HepG2 (cell line): ENCODE measurements at places on chromosomes 7 and 10.
A peak's percentile ranks its signal among the peaks of the same experiment; 100 is the strongest.

- DNase-seq, result no peak
Measured at GRCh38 chr7:113880559-113880958, 38.2 kb downstream of the PPP1R3A start.

GRCh38 chr10:107437921-107438320, 273.4 kb upstream of the SORCS1 start:
- no peak for DNase-seq

DNA sequence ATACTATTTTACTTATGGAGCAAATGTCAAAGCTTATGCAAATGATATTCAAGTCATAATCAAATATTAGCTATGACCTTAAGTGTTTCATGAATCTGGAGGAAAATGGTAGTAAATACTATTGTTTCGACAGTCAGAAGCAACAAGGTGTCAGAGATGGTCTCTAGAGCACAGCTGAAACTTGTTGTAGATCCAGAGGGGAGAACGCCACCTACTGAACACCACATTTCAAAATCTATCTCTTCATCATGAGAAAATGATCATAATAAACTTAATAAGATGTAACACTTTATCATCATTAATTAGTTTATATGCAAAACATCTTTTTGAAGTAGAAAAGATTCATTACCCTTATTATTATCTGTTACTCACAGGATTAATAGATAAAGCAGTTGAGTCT, 418.7 kb downstream of the GATA3 start:
- no peak for DNase-seq

GRCh38 chr7:41437257-41438196, 265.4 kb downstream of the INHBA start:
- DNase-seq, result no peak

DNA sequence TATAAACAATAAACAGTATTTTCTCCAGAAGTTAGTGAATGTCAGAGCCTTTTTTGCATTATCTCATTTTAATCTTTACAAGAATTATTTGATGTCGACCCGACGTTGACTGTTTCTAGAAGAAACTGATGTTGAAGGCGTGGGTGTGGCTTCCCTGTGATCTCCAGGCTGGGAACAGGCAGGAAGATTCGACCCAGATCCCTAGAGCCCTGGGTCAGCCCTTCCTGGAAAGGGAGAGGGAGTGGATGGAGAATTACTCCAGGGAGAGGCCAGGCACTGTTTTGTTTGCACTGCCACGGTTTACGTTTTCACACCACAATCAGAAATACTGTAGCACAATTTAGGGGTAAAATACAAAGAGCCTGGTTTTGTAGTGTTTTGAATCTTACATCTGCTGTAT, 133.1 kb downstream of the ADARB2 start:
- no peak for DNase-seq

- DNase-seq, result no peak
Measured at GRCh38 chr7:116101704-116102103, 71.1 kb upstream of the TFEC start.

DNA sequence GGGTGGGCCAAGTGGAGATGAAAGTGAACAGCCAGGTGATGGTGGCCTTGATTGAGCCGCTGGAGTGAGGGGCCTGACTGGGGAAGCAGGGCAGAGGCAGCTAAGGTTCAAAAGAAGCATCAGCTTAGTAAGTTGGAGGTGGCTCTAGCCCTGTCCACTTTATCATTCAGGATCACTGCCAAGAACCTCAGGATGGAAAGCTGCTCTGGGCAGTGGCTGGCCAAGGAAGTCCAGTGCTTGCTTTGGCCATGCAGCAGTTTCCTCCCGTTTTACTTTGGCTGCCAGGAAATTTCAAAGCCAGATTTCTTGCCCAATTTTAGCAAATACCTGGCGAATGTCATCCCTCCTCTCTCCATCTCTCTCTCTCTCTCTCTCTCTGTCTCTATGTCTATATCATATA, 384.9 kb downstream of the PLXNA4 start:
- no peak for DNase-seq

GRCh38 chr7:157271991-157272324, 64.8 kb upstream of the DNAJB6 start:
- peak; percentile 86 for DNase-seq

DNA sequence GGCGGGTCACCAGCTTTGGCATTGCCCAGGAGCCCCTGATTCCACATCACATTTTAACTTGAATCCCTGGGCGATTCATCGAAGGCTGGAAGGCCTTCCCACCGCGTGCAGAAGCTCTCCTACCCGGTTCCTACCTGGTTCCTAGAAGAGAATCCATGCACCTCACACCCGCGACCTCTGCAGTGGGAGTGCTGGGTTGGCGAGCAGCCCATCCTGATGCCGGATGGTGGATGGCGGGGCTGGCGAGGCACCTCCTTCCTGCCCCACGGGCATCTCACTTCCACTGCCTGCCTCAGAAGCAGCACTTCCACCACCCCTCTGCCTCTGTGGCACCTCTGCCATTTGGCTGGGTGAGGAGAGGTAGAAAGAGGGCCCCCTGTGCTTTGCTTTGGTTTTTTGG, 32.0 kb downstream of the NUB1 start:
- no peak for DNase-seq

DNA sequence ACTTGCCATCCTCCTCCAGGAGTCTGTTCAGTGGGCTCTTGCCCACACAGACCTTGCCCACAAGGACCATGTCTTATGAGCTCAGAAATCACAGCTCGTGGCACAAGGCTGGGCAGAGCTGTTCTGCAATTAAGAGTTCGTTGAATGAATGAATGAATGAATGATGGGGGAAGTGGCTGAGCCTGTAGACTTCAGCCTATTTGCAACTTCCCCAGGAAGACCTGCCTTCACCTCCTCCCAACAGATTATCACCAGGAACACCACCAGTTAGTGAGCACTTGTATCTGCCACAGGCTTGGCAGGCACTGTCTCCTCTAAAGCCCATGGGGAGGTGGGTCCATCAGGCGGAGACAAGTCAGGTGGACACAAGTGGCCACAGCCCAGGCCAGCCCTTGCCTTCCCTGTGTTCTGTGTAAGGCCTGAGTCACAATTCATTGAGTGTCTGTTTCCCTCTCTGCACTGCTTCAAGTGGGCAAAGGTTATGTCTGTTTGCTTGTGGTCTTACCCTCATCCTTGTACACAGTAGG, 1.8 kb upstream of the FGF8 start:
- DNase-seq, result no peak

GRCh38 chr7:29574659-29575058, 11.0 kb downstream of the PRR15 start:
- DNase-seq, result no peak

DNA sequence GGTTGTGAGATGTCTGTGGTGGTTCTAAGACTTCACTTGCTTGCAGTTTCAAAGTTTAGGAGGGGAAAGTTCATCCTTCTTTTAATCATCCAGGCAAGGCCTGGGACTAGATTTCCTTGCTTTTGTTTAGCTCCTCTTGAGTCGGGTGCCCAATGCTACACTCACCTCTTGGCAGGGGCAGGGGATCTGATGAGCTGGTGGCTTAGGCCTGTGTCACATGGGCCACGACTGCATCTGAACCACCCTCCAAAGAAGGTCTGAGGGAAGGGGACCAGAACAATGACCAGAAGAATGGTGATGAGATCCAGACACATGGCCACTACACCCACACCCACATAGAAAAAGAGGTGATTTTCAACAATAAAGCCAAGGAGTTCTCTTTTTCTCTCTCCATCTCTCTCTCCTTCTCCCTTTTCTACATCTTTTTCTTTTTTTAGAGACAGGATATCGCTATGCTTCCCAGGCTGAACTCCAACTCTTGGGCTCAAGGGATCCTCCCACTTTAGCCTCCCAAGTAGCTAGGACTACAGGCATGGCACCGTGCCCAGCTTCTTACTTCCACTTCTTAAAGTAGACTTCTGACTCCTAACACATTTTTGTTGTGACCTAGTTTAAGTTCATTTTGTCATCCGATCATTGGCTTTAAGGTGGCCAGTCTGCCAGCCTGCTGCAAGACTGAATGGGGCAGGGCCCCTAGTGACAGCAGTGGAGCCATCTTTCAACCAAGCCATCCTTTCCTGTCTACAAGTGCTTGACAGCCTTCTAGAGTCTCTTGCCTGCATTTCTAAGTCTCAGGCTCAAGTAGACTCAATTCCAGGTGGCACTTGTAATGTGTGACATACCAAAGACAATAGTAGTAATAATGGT, 350.9 kb downstream of the RNLS start:
- DNase-seq, result no peak

DNA sequence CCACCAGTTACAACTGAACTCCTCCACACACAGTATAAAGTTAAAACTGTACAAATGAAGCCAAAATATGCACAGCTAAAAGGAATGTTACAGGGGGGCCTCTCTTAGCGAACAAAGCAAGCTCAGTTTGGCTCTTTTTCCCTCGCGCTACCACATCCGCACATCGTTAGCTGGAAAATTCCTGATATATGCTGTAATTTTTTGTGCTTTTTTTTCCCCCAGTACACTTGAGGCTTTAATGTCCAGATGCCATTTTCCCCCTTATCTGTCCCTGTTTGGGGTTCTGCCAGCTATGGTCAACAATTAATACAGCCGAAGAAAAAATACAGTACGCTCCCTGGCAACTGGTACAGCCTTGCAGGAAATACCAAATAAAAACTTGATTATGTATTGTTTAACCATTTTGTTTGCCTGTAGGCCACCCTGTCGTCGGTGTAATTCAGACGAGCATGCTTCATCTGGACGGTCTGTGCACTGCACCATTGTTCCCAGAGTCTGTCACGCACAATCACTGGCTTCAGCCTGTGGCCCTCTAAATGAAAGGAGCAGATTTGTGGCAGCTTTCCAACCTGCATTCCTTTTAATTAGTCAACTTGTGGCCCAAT, 108.1 kb upstream of the FAM133B start:
- DNase-seq, result peak; percentile 32

- no peak for DNase-seq
Measured at GRCh38 chr7:77658928-77659327, 37.3 kb upstream of the RSBN1L start.

GRCh38 chr10:109957092-109957797, 33.9 kb upstream of the XPNPEP1 start:
- no peak for DNase-seq

- DNase-seq, result no peak
Measured at GRCh38 chr7:85776691-85777345, 590.0 kb upstream of the SEMA3D start.

DNA sequence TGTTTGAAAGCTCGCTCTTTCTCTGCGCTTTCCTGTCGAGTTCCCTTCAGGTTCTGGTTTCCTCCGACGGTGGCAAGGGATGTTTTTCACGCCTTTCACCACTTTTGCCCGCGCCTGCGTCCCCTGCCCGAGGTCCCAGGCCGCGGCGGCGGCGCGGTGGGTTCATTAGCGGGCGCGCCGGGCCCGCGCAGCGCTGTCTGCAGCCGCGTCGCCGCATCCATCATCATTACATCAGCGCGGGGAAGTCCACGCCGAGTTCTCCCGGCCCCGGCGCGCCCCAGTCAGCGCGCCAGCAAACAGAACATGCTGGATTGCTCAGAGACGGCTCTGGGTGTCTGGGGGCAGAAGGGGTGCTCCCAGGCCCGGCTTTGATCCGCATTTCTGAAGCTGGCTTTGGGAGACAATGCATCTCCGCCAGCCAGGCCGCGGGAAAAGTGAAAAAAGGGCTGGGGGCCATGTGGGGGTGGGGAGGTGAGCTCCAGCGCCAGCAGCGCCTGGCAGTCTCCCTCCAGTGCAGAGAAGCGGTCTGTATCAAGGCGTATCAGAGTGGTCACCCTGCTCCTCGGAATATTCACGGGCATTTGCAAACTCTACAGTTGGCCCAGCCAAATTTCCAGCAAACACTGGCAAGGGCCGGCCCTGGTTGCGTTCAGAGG, 8.9 kb downstream of the GLI3 start:
- no peak for DNase-seq

- no peak for DNase-seq
Measured at GRCh38 chr7:131897016-131897789, 340.8 kb upstream of the PODXL start.

DNA sequence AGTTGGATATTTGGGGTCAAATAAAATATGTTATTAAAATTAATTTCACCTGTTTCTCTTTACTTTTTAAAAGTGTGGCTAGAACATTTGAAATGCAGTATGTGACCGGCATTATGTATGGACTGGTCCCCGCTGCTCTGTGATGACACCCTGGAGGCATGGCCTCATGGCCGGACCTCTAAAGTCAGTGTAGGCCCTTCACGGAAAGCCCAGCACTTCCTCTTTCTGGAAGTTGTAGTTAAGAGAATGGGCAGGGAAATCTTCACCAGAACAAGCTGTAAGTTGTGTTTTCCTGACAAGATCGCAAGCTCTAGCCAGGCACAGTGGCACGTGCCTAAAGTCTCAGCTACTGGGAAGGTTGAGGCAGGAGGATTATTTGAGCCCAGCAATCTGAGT, 38.3 kb upstream of the SRGN start:
- DNase-seq, result no peak
